ENCODE measurements at places on chromosomes 11 and 22.
A peak's percentile ranks its signal among the peaks of the same experiment; 100 is the strongest.

GRCh38 chr11:15968461-15969130 is 387.8 kb downstream of the SOX6 start:
- no peak for DNase-seq

- DNase-seq: peak; percentile 21
Measured at GRCh38 chr11:104164028-104164520, at the start of gene PDGFD. Gene PDGFD (minus strand): TSS chr11:104164147.

DNA sequence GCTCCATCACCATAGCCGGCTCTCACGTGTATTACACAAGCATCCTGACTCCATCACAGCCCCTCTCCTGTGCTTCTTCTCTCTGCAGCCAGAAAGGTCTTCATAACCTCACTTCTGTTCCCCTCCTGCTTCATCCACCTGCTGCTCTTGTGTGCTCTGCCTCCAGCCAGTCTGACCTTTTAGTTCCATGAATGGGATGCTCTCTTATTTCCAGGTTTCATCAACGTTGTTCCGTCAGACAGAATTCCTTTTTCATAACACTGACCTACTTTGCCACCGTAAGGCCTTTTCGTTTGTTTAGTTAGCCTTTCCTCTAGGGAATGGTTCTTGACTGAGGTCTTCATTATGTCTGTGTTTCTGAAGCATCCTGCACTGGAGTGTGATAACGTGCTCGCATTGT is 18.8 kb downstream of the GRAMD1B start:
- DNase-seq: no peak

- DNase-seq: peak; percentile 23
Measured at GRCh38 chr11:125348674-125349309, 147.3 kb downstream of the FEZ1 start.

- no peak for DNase-seq
Measured at GRCh38 chr11:67288198-67288451, 978 bp upstream of the ANKRD13D start.

GRCh38 chr22:42934338-42934737 is 77.3 kb upstream of the ARFGAP3 start:
- DNase-seq: no peak

GRCh38 chr22:38201371-38201710 is 453 bp upstream of the MAFF start:
- DNase-seq: no peak

GRCh38 chr11:19642185-19643158 is 70.2 kb upstream of the NAV2 start:
- DNase-seq: no peak

DNA sequence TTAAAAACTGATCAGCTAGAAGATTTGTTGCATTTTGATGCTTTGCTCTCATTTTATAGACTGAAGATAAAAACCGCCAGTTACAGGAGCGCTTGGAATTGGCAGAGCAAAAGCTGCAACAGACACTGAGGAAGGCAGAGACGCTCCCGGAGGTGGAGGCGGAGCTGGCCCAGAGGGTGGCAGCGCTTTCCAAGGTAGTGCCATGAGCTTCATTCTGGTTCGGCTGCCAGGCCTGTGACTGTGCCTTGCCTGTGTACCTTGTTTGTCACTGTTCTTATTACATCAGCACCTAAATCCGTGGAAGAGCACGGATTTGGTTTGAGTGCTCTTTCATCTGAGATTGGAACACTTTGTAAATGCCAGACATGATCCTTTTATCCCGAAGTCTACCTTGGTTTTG is 61.4 kb downstream of the PPFIA1 start:
- no peak for DNase-seq

DNA sequence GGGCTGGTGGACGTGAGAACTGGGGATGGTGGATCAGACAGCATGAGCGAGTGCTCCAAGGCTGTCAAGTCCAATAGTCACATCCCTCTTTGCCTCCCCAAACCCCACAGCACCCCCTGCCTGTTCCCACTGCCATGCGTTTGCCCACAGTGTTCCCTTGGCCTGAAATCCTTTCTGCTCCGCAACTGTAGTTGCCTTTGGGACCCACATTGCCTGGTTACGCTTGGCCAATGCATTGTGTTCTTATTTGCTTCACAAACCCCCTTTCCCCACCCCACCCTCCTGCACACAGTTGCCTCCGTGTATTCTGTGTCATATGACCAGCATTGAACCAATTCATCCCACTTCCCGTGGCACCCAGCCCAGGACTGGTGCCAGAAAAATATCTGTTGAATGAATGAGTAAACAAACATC is 2.1 kb upstream of the KIAA0930 start:
- no peak for DNase-seq

GRCh38 chr22:24554313-24555164 is at the start of gene GUCD1:
Gene GUCD1 (minus strand): TSS chr22:24555138. CDS start chr22:24554991, 147 bp downstream.
- no peak for DNase-seq

- no peak for DNase-seq
Measured at GRCh38 chr22:37218771-37219411, 6.6 kb upstream of the SSTR3 start.

DNA sequence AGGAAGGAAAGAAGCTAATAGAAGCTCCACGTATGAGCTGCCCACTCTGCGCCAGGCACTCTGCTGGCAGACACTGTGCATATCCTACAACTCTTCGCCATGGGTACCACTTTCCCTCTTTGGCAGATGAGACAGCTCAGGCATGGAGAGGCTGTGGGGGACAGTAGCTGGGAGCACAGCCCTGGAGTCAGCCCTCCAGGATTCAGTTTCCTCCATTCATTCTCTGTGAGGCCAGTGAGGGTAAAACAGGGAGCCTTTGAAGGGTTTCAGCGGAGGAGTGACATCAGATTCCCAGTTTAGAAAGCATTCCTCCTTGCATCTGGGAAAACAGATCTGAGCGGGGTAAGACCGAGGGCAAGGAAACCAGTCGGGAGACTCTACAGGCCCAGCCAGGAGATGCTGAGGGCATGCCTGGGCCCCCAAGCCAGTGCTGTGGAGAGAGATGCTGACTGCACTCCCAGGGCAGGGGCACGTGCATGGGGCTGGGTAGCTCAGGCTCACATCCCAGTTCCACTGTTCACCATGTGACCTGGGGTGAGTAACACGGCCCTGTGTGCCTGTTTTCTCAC is 58.3 kb upstream of the EMID1 start:
- DNase-seq: no peak

DNA sequence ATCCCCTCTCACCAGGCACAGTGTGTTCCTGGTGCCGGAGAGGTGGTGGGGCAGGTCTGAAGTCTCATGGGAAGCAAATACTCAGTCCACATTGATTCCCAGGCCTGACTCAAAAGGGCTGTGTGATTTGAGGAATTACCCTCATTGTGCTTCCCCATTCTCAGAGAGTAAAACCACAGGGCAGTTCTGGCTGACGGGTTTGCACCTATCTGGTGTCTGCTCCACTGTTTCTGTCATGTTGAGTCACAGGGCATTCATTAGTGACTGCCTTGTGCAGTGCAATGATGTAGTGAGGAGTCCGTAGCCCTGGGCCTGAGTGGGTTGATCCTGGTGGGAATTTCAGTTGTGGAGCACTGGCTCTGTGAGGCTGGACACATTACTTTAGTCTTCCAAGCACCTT is 85.2 kb upstream of the ARHGAP20 start:
- DNase-seq: no peak

GRCh38 chr11:1672613-1673350 is 24.2 kb upstream of the KRTAP5-6 start:
- no peak for DNase-seq

DNA sequence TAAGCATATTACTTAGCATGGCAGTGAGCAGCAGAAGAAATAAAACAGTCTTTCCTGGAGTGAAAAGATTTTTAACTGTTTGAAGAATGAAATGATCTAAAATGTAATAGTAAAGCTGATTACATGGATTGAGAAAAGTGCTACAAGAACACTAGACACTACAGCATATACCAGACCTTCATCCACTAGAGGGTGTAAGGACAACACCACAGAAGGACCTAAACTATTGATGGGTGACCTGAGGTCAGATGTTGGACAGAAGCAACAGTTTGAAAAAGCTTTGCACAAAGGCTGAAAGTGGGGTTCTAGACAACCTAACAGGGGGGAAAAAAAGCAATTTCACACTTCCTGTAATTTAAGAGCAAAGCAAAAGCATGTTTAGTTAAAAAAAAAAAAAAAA is 97.7 kb downstream of the RBFOX2 start:
- no peak for DNase-seq

- DNase-seq: no peak
Measured at GRCh38 chr22:32707971-32708370, 93.5 kb upstream of the TIMP3 start.

DNA sequence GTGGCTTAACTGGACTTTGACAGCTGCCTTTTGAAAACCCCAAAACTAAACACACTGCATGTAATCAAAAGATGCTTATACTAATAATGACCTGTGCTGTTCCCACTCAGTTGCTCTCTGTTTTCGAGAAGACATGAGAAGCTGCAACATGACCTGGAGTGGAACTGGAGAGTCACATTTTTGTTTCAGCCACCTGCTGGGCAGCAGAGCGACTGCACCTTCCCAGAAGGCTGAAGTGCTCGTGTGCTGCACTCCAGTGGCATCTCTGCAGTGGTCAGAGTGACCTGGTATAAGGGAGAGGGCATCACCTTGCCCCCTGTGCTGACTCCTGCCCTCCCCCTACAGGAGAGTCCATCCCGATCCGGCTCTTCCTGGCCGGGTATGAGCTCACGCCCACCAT is 8.6 kb downstream of the THYN1 start:
- no peak for DNase-seq

GRCh38 chr11:62556875-62557631 is 10.4 kb upstream of the AHNAK start:
- DNase-seq: no peak

GRCh38 chr11:69064394-69064957 is 15.7 kb downstream of the TPCN2 start:
- DNase-seq: no peak

DNA sequence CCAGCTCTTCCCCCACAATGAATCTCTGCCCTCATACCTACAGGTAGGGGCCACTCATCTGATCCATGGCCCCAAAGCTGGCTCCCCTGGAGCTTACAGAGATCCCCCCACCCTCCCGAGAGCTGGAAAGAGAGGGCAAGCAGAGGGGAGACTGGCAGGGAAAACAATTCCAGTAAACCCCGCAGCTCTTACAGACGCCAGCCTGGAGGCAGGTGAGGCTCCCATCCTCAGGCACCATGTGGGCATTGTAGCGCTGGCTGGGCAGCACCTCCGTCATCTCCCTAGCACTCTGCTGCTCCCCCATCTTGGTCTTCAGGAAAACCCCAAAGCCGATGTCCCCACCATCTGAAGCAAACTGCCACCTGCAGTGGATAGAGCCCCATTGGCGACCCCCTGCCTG is 14.1 kb downstream of the SEC14L4 start:
- no peak for DNase-seq

DNA sequence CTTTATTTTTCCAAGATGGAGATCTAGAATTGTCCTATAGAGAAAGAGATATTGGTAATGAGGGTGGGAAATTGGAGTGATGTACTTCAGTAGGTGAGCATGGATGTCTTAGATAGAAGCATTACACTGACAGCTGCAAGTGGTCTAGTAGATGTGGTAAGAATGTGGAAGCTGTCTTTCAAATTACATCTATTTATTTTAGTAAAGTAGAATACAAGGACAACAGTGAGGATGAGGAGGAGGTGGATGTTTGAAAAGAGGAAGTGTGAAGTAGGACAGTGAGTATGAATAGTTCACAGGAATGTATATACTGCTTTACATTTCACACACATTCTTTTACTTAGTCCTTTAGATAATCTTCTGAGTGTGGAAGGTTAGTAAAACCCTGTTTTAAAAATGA is 64.2 kb downstream of the HIPK3 start:
- DNase-seq: no peak

DNA sequence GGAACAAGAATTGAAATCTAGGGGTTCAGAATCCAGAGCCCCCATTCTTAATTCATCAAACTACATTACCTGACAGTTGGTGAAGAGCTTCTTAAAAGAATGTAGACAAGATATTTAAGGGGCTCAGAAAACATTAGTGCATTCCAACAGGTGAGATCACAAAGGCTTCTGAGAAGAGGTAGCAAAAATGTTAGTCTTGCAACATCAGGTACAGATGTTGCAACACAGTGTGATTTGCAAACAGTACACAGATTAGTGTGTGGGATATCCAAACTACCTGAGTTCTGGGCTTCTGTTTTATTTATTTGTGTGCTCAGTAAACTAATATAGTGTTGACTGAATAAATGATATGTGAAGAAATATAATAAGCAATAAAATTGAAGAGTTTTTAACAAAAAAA is 11.8 kb downstream of the CASP4 start:
- no peak for DNase-seq

GRCh38 chr22:27778294-27779090 is 23.1 kb downstream of the MN1 start:
- DNase-seq: no peak

GRCh38 chr22:20639750-20640149 is 132.3 kb downstream of the MED15 start:
- no peak for DNase-seq

- no peak for DNase-seq
Measured at GRCh38 chr11:2713094-2713493, 13.3 kb upstream of the KCNQ1OT1 start.

GRCh38 chr11:117747892-117748291 is 49.1 kb downstream of the DSCAML1 start:
- no peak for DNase-seq

GRCh38 chr11:59943997-59944714 is 5.9 kb downstream of the OOSP1 start:
- no peak for DNase-seq

- no peak for DNase-seq
Measured at GRCh38 chr11:126210871-126211235, 597 bp downstream of the RPUSD4 start.

DNA sequence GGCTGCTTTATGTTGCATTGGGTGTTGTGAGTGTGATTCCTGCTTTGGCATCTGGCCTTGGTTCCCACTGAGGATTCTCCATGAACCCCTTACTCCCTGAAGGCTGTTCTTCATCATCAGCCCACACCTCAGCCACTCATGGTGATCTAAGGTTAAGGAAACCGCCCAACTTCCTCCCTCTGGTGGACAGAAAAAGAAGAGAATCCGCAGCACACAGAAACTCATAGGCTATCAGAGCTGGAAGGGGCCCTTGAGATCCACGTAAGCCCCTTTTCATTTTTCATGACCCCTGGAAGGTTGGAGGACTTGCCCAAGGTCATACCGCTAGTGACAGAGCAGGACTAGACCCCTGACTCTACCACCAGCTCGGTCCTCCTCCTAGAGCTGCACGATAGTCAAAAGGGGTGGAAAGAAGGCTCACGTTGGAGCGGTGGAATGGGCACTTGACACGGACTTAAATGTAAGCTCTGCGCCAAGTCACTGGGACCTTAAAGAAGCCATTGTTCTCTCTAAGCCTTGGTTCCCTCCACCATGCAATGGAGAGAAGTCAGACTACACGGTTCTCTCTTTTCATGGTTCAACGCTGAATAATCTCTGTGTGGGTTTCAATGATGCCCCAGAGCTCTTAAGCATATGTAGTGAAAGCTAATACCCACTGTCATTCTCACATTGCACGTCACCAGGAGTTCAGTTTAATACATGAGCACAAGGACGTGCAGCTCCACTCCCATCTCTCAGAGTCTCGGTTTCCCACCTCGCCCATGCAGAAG is 83.6 kb upstream of the CRTAM start:
- DNase-seq: no peak

- DNase-seq: no peak
Measured at GRCh38 chr11:35963911-35964310, 20.0 kb downstream of the LDLRAD3 start.

GRCh38 chr11:94151903-94152677 is 23.4 kb downstream of the PANX1 start:
- no peak for DNase-seq
